Activated naive CD8-positive, alpha-beta T cell treated with anti-CD3 and anti-CD28 coated beads, Interleukin-2, amount 10 ng/mL, durations not matched to agents 7 days and 5 days (primary cell): ENCODE measurements at places on chromosomes 2 and 18. TPM values are rescaled to one million over a fixed set of nuclear protein-coding genes. Genes with fewer than 3 reads are reported as not detected.

Gene ANKRD53
- 0.28 TPM for total RNA-seq

Gene FRZB
- not detected for total RNA-seq

DNA sequence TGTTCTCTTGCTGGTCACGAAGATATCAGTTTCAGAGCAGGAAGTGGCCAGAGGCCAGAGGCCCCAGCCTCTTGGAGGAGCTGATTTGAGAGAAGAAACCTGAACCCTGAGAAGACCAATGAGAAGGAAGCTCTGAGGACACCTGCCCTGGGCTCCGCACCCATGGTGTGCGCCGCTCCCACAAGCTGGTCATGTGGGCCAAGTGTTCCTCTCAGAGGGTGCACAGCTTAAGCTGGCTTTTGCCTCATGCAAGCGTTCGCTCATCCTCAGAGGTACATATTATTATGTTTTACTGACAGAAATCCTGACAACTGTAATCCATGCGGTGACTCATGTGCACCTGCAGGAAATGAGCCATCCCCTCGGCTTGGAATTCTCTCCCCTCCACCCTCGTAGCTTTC is 316.1 kb upstream of the MYT1L start:
- DNase-seq, result peak; percentile 44

Gene VAPA
- total RNA-seq, result 129 TPM

DNA sequence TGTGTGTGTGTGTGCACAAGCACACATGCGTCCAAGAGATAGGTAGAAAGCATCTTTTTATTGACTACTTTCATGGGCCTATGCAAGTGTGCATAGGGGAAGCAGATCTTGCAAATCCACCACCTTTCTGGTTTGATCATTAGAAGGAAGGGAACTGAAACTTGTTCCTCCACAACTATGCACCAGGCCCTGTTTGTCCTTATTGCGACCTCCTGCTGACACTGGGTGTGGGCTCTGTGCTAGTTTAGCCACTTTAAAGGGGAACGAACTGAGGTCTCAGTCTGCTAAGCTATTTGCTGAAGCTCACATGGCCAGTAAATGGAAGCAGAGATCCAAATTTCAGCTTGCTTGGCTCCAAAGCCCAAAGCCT is 32.1 kb upstream of the INSIG2 start:
- DNase-seq, result no peak

DNA sequence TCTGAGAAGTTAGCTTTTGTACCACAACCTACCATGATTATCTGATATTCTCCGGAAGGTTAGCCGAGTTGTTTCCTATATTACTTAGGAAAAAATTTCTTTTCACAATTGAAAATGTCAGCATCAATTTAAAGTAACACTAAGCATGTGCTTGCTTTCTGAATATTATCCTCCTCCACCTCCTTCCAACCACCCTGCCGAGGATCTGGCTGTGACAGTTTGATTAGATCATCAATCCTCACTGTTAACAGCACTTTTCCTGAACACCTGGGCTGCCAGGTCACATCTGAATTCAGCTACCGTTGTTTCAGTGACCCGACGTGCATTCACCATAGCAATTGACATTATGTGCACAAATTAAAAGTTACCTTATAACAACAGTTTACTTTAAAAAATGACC is 207.0 kb downstream of the ZNF407 start:
- DNase-seq, result no peak

GRCh38 chr2:44751754-44752479 is 189.6 kb upstream of the SIX3 start:
- DNase-seq, result no peak

- no peak for DNase-seq
Measured at GRCh38 chr2:207107551-207107950, 58.2 kb downstream of the KLF7 start.
